Lung microvascular endothelial cell (primary cell): ENCODE measurements at places on chromosomes 1 and 21.
A peak's percentile ranks its signal among the peaks of the same experiment; 100 is the strongest.

DNA sequence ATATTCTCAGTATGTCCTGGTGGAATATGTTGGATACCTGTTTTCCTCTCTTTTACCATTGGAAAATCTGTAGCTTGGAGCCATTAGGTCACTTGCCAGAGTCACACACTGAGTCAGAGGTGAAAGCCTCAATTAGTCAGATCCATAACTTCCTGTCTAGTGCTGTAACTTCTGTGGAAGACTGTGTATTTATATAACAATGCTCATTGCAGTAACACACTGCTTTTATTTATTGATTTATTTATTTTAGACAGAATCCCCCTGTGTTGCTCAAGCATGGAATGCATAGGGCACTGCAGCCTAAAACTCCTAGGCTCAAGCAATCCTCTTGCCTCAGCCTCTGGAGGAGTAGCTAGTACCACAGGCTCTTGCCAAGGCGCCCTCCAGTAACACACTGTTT is 1.3 kb upstream of the DOCK7 start:
- DNase-seq = peak; percentile 54

GRCh38 chr1:199982606-199983005 is 44.9 kb upstream of the NR5A2 start:
- no peak for DNase-seq

GRCh38 chr1:183893561-183894289 is 88.8 kb downstream of the RGL1 start:
- DNase-seq = no peak

DNA sequence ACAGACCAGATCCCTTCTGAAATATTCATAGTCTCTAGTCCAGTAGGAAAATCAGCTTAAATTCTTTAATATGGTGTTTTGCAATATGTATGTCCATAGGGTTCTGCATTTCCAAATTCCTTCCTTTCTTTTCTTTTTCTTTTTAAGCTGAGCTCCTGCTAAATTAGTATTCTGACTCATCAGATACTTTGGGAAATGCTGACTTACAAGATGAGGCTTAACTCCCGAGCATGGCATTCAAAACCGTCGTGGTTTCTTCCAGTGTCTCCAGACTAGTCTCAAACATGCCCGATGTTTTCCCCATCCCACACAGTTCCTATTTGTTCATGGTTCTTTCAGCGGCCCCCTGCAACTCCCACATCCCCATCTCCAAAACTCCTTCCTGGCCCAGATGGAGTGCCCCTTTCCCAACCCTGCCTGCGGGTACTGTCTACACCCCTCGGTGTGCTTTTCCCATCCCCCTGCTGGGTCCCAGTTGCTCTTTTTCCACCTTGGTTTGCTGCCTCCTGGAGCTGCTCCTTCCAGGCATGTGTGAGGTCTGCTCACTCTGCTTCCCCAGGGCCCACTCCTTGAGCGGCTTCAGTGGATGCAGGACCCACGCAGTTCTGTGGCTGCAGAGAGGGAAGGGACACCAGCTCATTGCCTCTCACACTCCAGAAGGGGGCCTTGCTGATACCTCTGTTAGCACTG is 19.5 kb upstream of the ETV3 start:
- no peak for DNase-seq

DNA sequence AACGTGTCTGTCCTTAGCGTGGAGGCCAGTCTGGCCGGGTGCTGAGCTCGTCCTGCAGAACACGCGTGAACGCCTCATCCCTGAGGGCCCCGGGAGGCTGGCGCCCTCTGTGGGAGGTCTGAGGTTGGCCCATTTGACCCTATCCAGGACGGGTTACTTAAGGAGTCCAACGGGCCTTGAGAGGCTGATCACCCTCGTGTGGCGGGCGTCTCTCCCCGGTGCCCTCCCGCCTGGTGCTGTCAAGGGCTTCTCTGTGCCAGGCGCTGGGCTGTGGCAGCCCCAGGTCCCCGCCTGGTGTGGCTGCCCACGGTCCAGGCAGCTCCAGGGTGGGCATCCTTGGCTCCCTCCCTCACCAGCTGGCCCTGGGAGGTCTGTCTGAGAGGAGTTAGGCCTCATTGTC is 9.7 kb downstream of the SKI start:
- DNase-seq = no peak

DNA sequence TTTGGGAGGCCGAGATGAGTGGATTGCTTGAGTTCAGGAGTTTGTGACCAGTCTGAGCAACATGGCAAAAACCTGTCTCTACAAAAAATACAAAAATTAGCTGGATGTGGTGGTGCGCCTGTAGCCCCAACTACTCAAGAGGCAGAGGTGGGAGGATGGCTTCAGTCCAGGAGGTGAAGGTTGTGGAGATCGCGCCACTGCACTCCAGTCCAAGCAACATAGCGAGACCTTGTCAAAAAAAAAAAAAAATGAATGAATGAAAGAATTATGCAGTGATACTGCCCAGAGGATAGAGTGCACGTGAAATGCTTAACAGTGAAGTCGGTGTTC is 429 bp upstream of the DPH2 start:
- DNase-seq = no peak

DNA sequence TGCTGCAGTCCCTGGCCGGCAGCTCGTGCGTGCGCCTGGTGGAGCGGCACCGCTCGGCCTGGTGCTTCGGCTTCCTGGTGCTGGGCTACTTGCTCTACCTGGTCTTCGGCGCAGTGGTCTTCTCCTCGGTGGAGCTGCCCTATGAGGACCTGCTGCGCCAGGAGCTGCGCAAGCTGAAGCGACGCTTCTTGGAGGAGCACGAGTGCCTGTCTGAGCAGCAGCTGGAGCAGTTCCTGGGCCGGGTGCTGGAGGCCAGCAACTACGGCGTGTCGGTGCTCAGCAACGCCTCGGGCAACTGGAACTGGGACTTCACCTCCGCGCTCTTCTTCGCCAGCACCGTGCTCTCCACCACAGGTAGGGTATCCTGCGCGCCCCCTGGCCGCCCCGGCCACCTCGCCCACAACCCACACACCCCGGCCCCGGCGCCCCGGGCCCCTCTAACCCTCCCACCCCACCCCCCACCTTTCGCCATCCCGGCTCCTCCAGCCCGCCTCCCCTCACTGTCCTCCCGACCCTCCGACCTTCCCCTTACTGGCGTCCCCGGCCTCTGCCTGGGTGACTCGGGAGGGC is 352 bp downstream of the KCNK1 start:
- DNase-seq = peak; percentile 4

DNA sequence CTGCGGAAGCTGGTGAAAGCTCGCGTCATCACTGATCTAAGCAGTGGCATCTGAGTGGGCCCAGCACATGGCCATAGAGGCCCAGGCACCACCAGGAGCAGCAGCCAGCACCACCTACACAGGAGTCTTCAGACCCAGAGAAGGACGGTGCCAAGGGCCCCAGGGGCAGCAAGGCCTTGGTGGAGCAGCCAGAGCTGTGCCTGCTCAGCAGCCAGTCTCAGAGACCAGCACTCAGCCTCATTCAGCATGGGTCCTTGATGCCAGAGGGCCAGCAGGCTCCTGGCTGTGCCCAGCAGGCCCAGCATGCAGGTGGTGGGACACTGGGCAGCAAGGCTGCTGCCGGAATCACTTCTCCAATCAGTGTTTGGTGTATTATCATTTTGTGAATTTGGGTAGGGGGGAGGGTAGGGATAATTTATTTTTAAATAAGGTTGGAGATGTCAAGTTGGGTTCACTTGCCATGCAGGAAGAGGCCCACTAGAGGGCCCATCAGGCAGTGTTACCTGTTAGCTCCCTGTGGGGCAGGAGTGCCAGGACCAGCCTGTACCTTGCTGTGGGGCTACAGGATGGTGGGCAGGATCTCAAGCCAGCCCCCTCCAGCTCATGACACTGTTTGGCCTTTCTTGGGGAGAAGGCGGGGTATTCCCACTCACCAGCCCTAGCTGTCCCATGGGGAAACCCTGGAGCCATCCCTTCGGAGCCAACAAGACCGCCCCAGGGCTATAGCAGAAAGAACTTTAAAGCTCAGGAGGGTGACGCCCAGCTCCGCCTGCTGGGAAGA is 3.2 kb upstream of the ARTN start:
- peak; percentile 37 for DNase-seq

- DNase-seq = no peak
Observed at GRCh38 chr1:76381450-76382097, 307.0 kb downstream of the ST6GALNAC3 start.

DNA sequence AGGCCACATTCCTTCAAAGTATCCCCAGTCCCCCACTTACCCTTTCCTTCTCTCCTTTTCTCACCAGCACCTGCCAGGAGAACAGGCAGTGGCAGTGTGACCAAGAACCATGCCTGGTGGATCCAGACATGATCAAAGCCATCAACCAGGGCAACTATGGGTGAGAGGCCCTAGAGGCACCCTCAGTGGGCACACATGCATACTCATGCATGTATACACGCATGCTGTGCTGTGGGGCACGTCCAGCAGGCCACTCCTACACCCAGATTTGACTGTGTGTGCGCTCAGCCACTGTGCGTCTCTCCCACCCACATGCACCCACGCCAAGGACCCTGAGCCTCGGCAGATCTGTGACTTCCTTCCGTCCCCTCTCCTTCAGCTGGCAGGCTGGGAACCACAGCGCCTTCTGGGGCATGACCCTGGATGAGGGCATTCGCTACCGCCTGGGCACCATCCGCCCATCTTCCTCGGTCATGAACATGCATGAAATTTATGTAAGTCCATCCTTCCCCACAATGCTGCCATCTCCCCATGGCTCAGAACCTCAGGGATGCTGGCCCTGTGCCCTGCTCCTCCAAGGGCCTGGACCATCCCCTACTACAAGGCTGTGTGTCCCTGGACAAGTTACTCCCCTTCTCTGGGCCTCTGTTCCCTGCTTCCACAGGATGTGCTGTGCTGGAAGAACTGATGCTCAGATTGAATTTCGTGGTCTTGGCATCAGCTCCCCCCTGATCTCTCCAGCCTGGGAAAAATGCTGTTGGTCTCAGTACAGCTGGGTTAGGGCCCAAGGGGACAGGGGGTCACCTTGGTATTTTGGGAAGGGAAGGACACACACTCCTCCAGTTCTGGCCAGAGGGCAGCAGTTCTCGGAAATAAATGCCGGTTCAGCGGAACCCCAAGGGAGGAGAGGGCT is 7.0 kb downstream of the TINAGL1 start:
- no peak for DNase-seq

DNA sequence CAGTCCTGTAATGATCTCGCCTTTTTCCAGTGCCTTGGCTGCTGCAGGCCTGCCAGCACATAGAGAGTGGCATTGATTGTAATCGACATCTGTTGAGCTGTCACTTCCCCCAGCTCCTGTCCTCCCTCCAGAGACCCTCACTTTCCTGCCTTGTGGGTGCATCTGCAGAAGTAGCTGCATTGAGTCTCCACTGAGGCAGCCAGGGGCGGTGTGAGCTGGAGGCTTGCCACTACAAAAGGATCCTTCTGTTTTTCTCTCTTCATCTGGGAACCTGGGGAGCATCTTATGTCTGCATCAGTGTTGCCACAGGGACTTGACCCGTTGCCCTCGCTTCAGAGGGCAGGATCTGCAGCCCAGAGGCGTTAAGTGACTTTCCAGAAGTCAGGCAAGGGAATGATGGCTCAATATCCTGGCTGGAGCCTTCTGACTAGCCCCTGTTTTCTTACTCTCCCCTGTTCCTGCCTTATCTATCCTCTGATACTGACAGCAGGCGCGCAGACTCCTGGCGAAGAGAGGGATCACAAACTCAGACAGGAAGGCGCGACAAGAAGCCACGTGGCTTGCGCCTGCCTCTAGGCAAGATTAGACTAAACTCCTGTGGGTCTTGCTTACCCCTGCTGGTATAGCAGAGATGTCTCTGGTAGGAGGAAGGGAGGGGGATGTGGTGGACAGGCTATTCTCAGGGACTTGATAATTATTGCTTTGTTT is 13.3 kb upstream of the FMOD start:
- no peak for DNase-seq

DNA sequence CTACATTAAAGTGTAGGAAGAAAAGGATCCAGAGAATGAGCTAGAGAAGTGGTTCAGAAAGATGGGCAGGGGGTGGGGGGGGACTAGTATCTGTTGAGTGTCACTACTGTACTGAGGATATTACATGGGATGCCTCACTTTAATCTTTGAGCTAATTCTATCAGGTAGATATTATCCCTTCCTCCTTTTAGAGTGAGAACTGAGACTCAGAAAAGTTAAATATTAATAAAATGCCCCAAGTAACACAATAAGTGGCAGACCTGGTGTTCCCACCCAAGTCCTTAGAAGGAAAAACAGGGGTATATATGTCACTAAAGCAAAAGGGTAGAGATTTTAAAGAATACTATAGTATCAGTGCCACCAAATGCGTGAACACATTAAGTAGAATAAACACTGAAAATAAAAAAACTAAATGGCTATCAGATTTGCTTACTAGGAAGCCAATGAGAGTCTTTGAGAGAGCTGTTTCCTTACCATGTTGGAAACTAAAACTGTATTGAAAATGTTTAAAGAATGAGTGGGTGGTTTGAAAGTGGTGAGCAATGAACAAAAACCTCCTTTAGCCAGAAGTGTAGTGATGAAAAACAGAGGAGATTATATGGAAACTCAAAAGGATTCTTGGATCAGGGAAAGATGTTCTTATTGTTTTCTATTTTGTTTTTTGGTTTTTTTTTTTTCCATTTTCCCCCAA is 230.8 kb downstream of the BARHL2 start:
- no peak for DNase-seq

GRCh38 chr1:160625725-160626498 is 20.9 kb downstream of the SLAMF1 start:
- DNase-seq = no peak

DNA sequence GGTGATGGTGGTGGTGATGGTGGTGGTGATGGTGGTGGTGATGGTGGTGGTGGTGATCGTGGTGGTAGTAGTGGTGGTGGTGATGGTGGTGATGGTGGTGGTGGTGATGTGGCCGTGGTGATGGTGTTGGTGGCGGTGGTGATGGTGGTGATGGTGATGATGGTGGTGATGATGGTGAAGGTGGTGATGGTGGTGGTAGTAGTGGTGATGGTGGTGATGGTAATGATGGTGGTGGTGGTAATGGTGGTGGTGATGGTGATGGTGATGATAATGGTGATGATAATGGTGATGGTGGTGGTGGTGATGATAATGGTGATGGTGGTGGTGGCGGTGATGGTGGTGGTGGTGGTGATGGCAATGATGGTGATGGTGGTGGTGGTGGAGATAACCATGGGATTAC is 6.8 kb upstream of the COL6A2 start:
- no peak for DNase-seq

- DNase-seq = no peak
Observed at GRCh38 chr1:38962560-38962959, 20.9 kb upstream of the RHBDL2 start.

DNA sequence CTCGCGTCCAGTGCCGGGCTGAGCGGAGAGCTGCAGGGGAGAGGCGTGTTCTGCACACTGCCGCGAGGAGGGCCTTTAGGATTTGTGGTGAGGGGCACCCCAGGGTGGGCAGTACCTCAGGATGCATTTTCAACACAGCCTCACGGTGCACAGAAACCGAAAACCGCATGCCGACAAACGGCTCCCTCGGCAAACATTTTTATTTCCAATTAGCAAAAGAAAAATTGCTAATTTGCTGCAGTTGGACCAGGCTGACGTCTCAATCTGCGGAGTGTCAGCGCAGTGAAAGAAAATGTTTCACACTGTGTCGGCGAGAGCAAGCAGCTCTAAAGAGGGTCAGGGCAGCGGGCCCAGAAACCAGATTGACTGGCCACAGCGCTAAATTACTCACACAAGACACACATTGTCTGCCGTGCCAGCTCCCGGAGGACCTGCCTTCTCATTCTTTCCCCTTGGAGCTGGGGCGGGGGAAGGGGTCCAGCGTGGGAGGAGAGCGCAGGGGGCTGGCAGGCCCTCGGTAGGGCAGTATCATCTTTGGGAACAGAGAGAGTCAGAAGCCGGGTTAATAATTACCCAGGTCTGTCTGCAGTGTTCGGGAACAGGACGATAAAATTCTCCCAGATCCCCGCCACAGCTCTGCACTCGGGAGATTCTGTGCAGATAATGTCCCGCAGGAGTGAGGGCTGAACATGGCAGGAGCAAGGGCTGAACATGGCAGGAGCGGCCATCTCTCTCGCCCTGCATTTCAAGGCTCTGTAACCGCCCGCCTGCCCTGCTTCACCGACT is 150.2 kb downstream of the PRDM16 start:
- DNase-seq = no peak
